ENCODE measurements at places on chromosomes 11 and 22. TPM values are rescaled to one million over a fixed set of nuclear protein-coding genes. Genes with fewer than 3 reads are reported as not detected.

The RAB1B gene
- total RNA-seq: 133 TPM

DNA sequence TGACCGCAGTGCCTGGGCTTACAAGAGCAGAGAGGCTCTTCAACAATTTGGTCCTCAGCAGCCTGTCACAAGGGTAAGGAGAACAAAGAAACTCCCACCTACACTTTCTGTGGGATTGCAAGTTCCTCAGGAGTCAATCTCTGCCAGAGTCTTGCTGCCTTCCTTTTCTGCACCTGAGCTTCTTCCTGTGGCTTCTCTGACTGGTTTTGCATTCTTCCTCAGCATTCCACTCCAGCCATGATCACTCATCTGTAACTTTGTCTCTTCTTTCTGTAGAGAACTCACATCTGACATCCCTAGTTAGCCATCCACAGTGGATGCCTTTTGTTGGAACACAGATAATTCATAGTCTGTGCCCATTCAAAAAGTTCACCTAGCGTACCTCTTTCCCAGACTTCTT is 14.2 kb upstream of the OR6A2 start:
- DNase-seq: no peak

The NRGN gene
- total RNA-seq: 0.46 TPM

GRCh38 chr22:26945565-26945964 is 288.2 kb downstream of the MIAT start:
- no peak for DNase-seq

The SLC22A9 gene
- not detected for total RNA-seq

DNA sequence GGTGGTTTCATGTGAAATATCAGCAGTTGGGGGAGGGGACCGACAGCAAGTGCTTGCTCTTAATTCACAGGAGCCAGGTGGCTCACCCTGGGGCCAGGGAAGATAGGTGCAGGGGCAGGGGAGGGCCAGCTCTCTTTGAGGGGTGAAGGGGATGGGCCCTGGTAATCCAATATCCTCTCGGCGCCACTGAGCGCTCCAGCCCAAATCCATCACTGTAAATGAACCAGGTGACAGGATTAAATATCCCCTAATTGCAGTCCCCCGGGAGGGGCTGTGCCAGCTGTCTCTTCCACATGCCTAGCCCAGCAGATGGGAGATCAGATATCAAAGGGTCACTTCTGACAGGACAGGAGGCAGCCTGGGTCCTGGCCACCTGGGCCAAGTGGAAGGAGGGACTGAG is 531.8 kb upstream of the CADM1 start:
- DNase-seq: no peak

DNA sequence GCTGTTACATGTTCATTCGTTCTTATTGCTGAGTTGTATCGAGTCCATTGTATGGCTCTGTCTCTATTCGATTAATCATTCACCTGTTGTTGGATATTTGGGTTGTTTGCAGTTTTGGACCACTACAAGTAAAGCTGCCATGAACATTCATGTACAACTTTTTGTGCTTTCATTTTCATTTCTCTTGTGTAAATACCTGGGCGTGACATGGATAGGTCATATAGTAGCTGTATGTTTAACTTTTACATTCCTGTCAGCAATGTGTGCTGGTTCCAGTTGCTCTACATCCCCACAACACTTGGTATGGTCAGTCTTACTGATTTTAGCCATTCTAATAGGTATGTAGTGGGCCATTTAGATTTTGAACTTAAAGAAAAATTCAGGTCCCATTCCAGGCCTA is 194.2 kb upstream of the PLET1 start:
- DNase-seq: no peak

DNA sequence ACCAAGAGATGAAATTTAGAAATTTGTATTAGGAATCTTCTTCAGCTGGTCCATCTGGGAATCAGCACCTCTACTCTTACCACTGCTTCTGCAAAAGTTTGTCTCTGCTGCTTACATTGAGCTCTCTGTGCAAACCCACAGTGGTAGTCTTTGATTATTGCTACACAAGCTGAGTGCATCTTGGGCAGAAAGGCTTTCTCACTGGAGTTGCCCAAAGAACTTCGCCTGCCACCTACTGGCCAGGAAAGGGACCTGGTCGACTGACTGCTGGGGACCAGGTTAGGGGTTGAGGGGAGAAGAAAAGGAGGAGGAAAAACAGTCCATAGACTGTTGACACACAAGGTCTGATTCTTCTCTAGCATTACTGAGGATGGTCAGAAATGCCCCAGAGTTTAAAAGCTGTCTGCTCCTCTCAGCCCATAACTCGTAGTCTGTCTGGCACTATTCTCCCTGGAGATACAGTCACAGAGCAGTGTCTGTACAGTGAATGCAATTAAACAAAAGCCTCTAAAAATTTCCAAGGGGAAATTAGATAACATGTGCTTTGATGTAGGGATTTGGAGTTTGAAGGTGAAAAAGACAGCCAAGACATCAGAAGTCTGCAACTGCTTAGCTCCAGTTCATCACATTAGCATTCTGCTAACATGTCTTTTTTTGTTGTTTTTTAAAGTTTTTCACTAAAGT is 215.0 kb upstream of the CTSC start:
- DNase-seq: peak; percentile 29

The C11orf65 gene
- total RNA-seq: 0.28 TPM

DNA sequence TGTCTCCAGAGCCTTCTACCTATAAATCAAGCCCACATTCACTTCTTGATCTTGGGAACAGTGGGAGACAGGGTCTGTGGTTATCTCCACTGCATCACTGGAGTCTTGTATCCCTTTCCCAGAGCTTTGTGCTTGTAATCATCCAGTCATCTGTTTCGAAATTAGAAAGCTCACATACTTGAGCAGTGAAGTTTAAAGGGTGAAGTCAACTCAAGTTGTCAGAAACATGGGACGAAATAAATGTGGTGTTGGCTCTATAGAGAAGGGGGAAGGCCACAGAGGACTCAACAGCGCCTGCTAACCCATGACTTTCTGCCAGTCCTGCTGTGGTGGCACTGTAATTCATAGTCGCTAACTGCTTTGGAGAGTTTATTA is 197.5 kb downstream of the DBX1 start:
- DNase-seq: no peak

The TMEM191B gene
- not detected for total RNA-seq

DNA sequence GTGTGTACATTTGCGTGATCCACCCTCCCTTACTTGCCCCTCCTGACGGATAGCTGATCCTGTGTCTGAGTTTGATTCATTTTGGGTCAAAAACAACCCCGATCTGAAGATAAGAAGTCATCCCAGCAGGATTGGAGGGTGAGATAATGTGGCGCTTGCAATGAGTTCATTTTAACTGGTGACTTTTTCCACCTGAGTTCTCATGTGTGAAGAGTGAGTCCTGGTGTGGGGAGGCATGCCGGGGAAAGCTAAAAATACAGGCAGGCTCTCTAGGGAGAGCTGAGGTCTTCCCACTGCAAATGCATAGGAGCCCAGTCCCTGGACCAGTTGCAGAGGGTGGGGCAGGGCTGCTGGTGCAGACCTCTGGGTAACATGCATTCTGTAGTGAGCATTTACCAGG is 35.7 kb upstream of the ELF5 start:
- no peak for DNase-seq

The CDC42EP2 gene
- total RNA-seq: 5.3 TPM

DNA sequence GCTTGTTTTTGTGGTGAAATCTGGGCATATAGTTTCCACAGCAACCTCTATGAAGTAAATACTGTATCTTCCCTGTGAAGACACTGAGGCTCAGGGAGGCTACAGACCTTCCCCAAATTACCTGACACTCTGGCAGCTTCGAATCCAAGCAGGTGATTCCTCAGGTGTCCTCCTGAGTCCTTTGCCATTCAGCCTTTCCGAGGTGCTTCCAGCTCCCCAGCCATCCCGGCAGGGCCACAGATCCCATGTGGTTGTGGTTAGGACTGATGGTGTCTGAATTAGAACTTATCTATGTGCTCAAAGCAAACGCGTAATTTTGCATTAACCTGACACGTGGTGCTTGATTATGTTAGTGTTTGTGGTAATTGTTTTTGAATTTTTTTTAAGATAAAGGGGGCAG is 785.6 kb downstream of the BRD1 start:
- DNase-seq: no peak

GRCh38 chr22:46996595-46997310 is 234.3 kb downstream of the TBC1D22A start:
- no peak for DNase-seq

Measured in A172 (cell line).